Hair follicle dermal papilla cell (primary cell): ENCODE measurements at places on chromosomes 12 and 14. TPM values are rescaled to one million over a fixed set of nuclear protein-coding genes. Genes with fewer than 3 reads are reported as not detected.

CLEC2A gene
- total RNA-seq = not detected in 2 replicates

BMP4 gene
- 4.5 and 5.0 TPM in 2 replicates for total RNA-seq

DPPA3 gene
- not detected in 2 replicates for total RNA-seq

DTD2 gene
- total RNA-seq = 47.4 and 48.6 TPM in 2 replicates

ST8SIA1 gene
- 7.1 and 7.7 TPM in 2 replicates for total RNA-seq

DHRS4L2 gene
- total RNA-seq = 6.8 and 8.4 TPM in 2 replicates

STYK1 gene
- 2.3 and 4.9 TPM in 2 replicates for total RNA-seq

RPS29 gene
- 977 and 987 TPM in 2 replicates for total RNA-seq

CLEC4D gene
- not detected in 2 replicates for total RNA-seq

PAH gene
- total RNA-seq = not detected in 2 replicates

KRT83 gene
- not detected in 2 replicates for total RNA-seq

TGM1 gene
- 1.1 and 3.1 TPM in 2 replicates for total RNA-seq

ANO2 gene
- total RNA-seq = 1.1 TPM in 1 of 2 replicates, not detected in the other

PPP2R5C gene
- 84.9 and 100 TPM in 2 replicates for total RNA-seq

OR6C65 gene
- total RNA-seq = not detected in 2 replicates

PRICKLE1 gene
- 2.6 and 4.2 TPM in 2 replicates for total RNA-seq

SLC6A15 gene
- 10.8 and 13.8 TPM in 2 replicates for total RNA-seq

C14orf180 gene
- not detected in 2 replicates for total RNA-seq

RERGL gene
- total RNA-seq = not detected in 2 replicates

BCL2L14 gene
- not detected in 2 replicates for total RNA-seq

KLRC2 gene
- not detected in 2 replicates for total RNA-seq

FSCB gene
- not detected in 2 replicates for total RNA-seq

PRMT5 gene
- 39.7 and 50.0 TPM in 2 replicates for total RNA-seq

APOF gene
- not detected in 2 replicates for total RNA-seq

FGD4 gene
- 10.1 and 11.5 TPM in 2 replicates for total RNA-seq

GALNT16 gene
- 4.0 and 4.9 TPM in 2 replicates for total RNA-seq

SLC17A8 gene
- total RNA-seq = not detected in 2 replicates

SLCO1B3 gene
- not detected in 2 replicates for total RNA-seq

OR4K13 gene
- not detected in 2 replicates for total RNA-seq

FAM90A1 gene
- 0.12 and 0.16 TPM in 2 replicates for total RNA-seq

IFNG gene
- not detected in 2 replicates for total RNA-seq

DCN gene
- total RNA-seq = 827 and 850 TPM in 2 replicates

NPFF gene
- not detected in 2 replicates for total RNA-seq

EML5 gene
- total RNA-seq = 0.12 and 0.81 TPM in 2 replicates

C12orf57 gene
- total RNA-seq = 65.3 and 67.2 TPM in 2 replicates

OR4L1 gene
- total RNA-seq = not detected in 2 replicates

TMEM229B gene
- total RNA-seq = 1.6 and 1.8 TPM in 2 replicates

BICDL1 gene
- not detected in 2 replicates for total RNA-seq

TXNDC16 gene
- 3.6 and 5.5 TPM in 2 replicates for total RNA-seq

MNAT1 gene
- 29.9 and 50.0 TPM in 2 replicates for total RNA-seq

RPS6KL1 gene
- total RNA-seq = 0.32 and 1.3 TPM in 2 replicates

OR11G2 gene
- total RNA-seq = not detected in 2 replicates

OR2AP1 gene
- total RNA-seq = not detected in 2 replicates

CIDEB gene
- total RNA-seq = 3.2 and 3.6 TPM in 2 replicates

LARP4 gene
- total RNA-seq = 31.5 and 36.4 TPM in 2 replicates
